ENCODE measurements at places on chromosomes 16 and 17.

GRCh38 chr16:23052908-23053580, 96.2 kb downstream of the USP31 start:
- DNase-seq = peak; percentile 73

GRCh38 chr16:76278980-76279379, 1.8 kb downstream of the CNTNAP4 start:
- DNase-seq = peak; percentile 67

DNA sequence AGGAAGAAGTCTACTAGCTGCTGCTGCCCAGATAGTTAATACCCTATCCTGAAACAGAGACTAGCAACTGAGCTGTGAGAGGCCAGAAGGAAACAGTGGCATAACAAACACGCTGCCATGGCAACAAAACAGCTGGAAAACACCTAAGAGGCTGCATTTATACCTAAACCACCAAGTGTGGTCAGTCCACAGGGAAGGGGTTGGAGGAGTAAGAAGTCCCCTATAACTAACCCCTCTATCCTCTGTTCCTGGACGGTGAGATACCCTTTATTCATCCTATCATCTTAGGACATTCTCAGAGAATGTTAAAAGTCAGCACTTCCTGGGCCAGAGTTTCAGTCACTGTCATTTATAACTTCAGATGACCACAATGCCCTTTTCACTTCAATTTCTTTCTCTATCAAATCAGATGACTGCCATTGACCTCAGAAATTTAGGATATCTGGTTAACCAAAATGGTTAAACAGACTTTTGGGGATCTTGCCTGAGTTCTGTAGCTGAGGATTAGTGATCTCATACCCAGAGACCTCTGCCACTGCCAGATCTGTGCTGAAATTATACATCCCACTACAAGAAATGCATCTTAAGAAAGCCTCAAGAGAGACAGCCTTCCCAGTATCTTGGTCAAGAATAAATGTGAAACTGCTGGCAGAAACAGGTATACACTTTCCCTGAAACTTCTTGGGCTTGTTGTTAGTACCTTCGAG, 36.2 kb downstream of the STH start:
- no peak for DNase-seq

DNA sequence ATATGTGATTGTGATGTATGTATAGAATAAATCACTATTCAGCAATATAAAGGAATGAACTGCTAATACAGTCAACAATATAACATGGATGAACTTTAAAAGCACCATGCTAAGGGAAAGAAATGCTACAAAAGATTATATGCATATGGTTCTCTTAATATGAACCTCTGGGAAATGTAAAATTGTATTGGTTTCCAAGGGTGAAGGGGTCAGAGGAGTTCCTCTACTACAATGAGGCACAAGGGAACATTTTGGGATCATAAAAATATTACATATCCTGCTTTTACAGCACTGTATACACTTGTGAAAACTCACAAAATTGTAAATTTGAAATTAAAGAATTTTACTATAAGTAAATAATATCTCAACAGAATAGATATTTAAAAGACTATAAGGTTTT, 111.4 kb downstream of the CA10 start:
- no peak for DNase-seq

DNA sequence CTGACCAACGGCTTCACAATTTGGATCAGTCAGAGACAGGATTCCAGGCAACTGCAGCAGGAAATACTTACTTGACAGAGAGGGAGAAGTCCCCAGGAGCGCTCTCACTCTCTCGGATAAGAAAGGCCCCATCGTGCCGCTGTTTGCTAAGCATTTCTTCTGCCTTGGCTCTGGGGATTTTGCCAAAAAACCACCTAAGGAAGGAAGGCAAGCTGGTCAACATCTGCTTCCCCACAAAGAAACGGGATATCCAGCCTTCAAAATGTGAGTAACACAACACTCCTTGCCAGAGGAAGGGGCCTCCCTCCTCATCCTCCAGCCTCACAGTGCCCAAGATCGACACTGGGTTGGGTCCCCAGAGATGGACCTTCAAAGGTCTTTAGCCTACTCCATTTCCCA, 36.6 kb upstream of the SLC25A19 start:
- no peak for DNase-seq

DNA sequence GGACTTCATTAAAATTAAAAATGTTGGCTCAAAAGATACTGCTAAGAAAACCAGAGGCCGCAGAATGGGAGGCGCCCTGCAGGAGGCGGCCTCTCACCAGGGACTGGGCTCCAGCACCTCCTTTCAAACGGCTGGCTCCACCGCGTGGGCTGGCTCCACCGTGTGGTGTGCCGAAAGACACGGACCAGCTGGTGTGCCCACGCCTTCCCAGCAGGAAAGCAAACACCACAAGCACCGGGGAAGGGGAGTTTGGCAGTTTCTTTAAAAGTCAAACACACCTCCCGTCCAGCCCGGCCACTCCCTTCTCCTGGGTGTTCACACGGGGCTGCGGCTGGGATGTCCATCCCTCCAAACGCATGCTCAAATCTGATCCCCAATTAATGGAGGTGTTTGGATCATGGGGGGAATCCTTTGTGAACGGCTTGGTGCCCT, 13.9 kb downstream of the HAGH start:
- DNase-seq = peak; percentile 21

GRCh38 chr17:68398691-68399637, 58.3 kb downstream of the WIPI1 start:
- DNase-seq = peak; percentile 86

DNA sequence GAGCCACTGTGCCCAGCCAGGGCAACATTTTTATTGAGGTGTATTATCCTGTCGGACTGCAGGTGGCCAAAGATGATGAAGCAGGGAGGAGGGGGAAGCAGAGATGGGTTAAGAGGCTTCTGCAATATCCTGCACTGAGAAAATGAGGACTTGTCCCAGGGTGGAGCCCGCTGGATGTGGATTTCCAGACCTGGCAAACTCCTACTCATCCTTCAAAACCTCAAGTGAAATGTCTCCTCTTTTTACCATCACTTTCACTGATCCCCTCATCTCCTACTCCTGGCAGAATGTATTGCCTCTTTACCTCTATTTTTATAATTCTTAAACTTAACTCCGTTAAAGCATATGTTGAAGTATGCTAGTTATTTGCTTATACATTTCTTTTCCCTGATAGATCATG, 60.9 kb downstream of the MGAT5B start:
- DNase-seq = no peak

GRCh38 chr16:57470711-57471110, 8.2 kb downstream of the POLR2C start:
- no peak for DNase-seq

DNA sequence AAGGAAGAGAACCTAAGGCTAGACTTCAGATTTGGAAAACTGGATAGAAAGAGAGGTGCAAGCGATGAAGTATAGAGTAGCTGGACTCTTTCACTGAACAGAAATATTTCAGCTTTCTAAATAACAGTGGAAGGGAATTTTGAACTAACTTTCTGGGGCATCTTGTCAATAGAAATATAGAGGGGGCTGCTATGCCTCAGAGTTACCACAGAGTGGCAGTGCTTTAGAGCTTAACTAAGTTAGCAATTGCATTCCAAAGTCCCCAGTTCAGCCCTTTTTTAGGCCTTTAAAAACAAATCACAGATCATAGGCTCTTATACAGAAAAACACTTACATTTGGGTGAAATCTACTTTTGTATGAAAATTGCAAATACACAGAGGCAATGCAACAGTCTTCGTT, 154.2 kb upstream of the CDH8 start:
- peak; percentile 47 for DNase-seq
